Mesendoderm (in vitro differentiated cells): ENCODE measurements at places on chromosomes 7 and 10.

DNA sequence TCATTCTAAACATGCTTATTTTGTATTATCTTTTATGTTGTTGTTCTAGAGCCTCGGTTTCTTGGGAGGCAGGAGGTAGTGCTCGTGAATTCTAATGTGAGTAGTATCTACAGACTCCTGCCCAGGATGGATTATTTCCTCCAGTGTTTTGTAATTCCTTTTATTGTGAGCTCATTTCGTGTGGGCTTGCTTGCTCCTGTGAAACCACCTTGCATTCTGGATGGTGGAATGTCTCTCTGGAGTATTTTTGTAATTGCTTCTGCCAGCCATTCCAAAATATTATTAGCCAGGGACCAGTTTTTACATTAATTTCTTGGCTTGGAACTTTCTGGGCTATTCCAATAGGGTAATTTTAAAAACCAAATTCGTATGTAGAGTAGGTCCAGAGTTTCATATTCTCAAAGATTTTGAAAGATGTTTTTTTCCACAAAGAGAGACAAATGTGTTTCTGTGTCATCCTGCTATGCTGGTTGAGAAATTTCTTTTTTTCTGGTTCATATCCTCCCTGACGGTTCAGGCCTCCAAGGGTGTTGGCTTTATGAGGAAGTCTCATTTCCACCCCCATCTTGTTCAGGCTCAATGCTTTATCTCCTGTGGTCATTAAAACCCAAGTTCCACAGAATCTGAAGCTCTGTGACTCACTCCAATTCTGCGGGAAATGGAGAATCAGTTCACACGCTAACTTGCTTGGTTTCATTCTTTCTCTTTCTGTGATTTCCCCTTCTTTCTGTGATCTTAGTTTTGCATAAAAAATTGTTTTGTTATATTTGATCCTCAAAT is 41.7 kb upstream of the CALD1 start:
- no peak for DNase-seq

- DNase-seq: no peak
These were observed 111.6 kb downstream of the ARHGAP22 start for GRCh38 chr10:48493083-48493871.

- no peak for DNase-seq
These were observed 325.7 kb downstream of the PARD3 start for GRCh38 chr10:34489411-34489810.

- DNase-seq: peak; percentile 93
These were observed 208.3 kb downstream of the PPP1R3A start for GRCh38 chr7:113710310-113711096.

DNA sequence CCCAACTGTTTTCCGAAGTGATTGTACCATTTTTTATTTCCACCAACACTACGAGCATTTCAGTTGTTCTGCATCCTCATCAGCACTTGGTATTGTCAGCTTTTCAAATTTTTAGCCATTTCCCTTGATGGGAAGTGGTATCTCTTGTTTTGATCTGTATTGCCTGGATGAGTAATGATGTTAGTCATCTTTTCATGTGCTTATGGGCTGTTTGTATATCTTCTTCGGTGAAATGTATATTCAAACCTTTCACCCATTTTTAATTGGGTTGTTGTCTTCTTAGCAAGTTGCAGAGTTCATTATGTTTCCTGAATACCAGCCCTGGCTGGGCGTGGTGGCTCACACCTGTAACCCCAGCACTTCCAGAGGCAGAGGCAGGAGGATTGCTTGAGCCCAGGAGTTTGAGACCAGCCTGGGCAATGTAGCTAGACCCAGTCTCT is 22.1 kb downstream of the CLIP2 start:
- DNase-seq: no peak

DNA sequence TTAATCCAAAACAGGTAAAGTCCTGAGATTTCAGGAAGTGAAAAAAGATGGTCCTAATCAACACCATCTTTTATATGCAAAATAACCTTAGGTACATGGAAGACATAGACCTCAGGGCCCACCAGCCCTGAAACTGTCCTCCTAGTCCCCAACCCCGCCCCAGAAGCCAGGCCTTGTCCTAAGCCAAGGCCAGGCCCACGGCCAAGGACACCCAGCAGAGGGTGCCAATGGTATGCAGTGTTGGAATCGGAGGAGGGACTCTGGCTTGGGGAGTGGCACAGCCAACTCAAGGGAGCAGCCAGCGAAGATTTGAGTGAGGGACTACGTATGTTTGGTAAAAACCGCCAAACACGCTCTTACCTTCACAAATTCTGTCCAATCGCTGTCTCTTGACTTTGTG is 96.7 kb downstream of the ZRANB1 start:
- DNase-seq: peak; percentile 87

DNA sequence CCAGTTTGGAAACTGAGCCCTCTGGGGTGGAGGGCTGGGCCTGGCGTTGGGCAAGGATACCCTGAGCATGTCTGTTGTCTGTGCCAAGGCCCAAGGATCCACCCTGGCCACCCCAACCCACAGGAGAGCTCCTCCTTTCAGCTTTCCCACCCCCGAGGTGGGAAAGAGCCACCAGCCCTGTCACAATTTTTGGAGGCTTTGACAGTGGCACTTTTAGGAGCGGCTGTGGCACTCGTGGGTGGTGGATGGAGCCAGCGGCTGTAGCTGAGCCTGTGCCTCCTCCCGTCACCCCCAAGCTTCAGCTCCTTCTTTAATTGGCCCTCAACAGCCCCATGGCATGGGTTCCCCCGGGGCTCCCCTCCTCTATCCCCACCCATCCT is 18.2 kb upstream of the ZNF862 start:
- no peak for DNase-seq

GRCh38 chr7:107384025-107384424 is 85.8 kb upstream of the GPR22 start:
- DNase-seq: peak; percentile 16

DNA sequence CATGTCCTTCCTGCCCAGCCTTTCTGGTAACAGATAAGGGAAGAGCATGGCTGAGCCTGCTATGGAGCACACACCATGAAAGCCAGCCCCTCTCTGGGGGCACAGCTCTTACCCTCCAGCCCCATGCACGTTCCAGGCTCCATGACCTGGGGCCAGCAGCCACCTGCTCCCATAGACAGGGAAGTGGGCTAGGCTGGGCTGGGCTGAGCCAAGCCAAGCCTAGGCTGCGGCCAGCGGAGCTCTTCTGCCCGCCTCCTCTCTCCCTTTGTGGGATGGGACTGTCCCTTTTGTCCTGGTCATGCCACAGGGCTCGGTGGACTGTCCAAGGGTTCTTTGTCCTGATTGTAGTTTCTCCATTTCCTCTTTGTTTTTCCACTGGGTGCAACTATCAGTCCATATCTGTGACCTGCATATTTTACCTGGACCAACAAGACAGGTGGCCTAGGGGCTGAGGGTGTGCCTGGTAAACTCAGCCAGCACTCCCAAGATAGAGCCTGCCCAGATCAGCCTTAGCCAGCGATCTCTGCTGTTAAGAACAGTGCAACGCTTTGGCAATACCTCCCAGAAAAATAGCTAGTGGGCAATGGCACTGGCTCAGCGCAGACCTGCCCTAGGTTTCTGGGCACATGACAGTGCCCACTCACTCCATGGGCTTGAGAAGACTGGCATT is 97.2 kb upstream of the BTBD16 start:
- DNase-seq: no peak

- peak; percentile 38 for DNase-seq
These were observed 821.6 kb downstream of the GRID1 start for GRCh38 chr10:85544956-85545355.

GRCh38 chr7:1601956-1602355 is 32.1 kb upstream of the PSMG3 start:
- no peak for DNase-seq

DNA sequence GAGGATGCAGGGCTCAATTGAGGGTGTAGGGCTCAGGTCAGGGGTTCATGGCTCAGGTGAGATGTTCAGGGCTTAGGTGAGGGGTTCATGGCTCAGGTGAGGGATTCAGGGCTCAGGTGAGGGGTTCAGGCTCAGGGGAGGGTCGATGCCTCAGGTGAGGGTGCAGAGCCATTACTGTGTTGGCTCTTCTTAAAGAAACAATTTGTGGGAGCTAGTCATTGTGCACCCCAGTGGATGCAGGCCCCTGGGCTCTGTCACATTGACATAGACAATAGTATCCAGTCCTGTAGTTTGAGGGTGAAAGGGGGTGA is 86.7 kb downstream of the ADCY1 start:
- DNase-seq: no peak

GRCh38 chr7:35505066-35505465 is 189.9 kb downstream of the HERPUD2 start:
- no peak for DNase-seq

GRCh38 chr7:84822941-84823510 is 363.8 kb downstream of the SEMA3D start:
- no peak for DNase-seq

DNA sequence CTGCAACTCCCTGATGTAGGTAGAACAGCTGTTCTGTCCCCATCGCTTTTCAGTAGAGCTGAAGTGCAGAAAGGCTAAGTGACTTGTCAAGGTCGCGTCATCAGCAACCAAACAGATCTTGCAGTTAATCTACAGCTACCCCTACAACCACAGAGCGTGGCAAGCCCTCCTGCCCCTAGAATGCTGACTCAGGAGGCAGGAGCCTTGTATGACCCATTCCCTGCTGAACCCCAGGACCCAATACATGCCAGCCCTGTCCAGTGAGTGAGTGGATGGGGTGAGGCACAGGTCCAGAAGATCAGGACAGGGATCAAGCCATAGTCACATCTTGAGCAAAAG is 26.6 kb upstream of the GJD4 start:
- DNase-seq: no peak

DNA sequence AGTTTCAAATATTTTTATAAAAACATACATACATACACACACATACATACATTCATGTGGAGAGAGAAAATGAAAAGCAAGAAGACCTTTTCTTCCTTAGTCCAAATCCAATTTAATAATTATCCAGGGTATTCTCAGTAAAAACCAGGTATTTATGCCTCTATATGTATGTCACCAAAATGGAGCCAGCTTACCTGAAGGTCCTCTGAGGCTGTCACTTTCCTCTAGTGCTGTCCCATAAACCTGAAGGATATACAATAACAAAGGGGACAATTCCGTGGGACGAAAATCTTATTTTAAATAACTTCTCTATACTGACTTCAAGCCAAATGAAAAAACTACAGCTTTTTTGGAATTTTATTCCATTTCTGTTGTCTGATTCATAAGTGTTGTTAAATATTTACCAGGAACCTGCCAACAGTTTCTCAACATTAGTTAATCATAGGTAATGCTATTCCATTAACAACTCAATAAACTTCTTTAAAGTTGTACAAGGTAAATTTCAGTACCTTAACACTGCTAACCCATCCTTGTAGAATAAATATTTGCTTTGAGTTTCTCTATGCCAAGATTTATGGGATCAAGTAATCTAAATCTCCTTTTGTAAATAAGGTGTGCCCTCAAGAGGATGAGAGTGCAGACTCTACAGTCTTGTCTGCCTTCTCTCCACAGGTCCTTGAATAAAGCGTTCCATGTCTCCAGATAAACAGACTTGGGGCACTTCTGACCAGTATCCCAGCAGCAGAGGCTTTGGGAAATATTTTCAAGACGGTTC is 260.3 kb downstream of the AHR start:
- DNase-seq: no peak

GRCh38 chr10:37681617-37681999 is 175.8 kb downstream of the ZNF248 start:
- DNase-seq: no peak

DNA sequence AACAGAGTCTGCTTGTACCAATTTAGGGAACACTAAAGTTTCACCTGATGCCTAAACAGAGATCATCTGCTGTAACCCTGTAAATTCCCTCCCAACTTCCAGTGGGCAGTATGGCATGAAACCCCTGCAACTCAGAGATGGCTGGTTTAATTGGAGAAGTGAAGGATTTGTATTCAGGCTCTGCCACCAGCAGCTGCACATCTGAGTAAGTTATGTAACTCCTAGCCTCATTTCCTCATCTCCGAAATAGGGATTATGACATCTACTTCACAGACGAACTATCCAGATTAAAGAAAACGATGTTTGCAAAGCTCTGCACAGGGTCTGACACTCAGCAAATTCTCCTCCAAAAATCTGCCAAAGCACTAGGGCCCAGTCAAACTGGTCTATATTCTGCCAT is 493.0 kb downstream of the KCNMA1 start:
- no peak for DNase-seq

- peak; percentile 2 for DNase-seq
These were observed 786 bp upstream of the AKR1C4 start for GRCh38 chr10:5195727-5196374.

DNA sequence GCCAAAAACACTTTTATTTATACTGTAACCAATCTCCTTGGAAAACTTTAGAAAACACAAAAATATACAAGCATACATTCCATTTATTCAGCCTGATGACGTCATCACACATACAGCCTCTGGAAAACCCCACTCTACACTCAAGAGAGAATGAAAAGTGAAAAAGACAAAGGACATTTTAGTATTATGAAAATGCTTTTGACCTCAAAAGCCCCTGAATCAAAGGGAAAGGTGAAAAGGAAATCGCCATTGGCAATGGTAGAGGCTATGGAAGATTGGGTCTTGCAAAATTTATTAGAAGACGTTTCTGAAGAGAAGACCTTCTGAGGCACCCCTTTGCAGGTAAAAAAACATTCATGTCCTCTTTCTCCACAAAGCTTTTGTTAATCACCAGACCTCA is 82.9 kb upstream of the STRIP2 start:
- DNase-seq: no peak

DNA sequence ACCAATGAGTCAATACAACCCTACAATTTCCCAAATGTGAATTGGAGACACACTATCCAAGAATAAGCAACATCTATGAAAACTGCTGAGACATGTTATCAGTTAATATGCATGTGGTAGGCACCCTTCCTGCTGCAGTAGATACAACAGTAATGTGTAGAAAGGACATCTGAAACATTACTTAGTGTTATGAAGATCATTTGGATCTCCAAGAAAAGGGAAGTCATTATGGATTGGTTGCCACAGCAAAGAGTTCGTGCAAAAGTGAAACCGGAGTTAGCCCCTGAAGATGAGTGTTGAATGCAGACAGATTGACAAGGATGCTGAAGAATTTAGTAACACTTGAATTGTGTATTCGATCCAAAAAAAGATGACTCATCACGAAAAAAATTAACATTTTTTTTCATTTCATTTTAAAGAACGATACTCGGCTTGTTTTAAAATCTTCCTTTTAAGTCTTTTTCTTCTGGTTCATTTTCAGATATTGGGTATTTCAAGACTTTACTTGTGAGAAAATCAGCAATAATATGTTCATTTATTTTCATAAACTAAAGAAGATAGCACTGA is 322.4 kb upstream of the KLF6 start:
- no peak for DNase-seq

DNA sequence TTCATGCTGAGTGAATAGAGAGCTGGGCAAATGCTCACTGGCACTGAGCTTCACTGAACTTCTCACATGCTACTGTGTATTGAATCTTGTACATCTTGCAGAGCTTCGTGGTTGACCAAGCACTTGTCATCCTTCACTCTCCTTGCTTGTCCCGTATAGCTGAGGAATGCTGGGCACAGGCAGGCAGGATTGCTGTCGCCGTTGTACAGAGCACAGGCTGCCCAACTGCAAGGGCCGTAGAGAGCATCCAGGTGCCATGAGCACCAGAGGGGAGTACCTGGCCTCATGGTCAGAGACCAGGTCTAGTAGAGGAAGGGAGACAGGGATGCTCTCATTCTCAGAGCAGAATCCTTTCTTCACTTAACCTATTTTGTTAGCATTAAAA is 99.8 kb upstream of the RET start:
- DNase-seq: no peak

- DNase-seq: no peak
These were observed 116.3 kb downstream of the MLLT10 start for GRCh38 chr10:21650353-21650752.
